ENCODE measurements at places on chromosomes 2 and 18. TPM values are rescaled to one million over a fixed set of nuclear protein-coding genes. Genes with fewer than 3 reads are reported as not detected.

ACVR1 gene
- total RNA-seq: 19.0 TPM

SPR gene
- 8.4 TPM for total RNA-seq

DQX1 gene
- total RNA-seq: 0.45 TPM

GRCh38 chr2:240374085-240374907 is 61.2 kb upstream of the GPC1 start:
- no peaks in the 10 kb centered on the region for H3K4me1 ChIP-seq
- H3K4me3 ChIP-seq: no peak overlapping the region
- H3K36me3 ChIP-seq: no peaks in the 10 kb centered on the region
- H3K27me3 ChIP-seq: no peaks in the 10 kb centered on the region
- H3K27ac ChIP-seq: no peak overlapping the region
- no peak for DNase-seq

- no peaks in the 10 kb centered on the region for H3K36me3 ChIP-seq
- H3K4me1 ChIP-seq: no peaks in the 10 kb centered on the region
- no peak for DNase-seq
These were observed 412.1 kb downstream of the TSN start for GRCh38 chr2:122167515-122167914.

GRCh38 chr2:233531955-233532354 is 34.6 kb downstream of the USP40 start:
- H3K27ac ChIP-seq: no peak overlapping the region
- H3K36me3 ChIP-seq: peaks cover 11% of the 10 kb centered on the region
- no peak for DNase-seq
- no peaks in the 10 kb centered on the region for H3K4me1 ChIP-seq
- H3K4me3 ChIP-seq: no peak overlapping the region

GRCh38 chr18:78239090-78239457 is 740.5 kb upstream of the SALL3 start:
- no peak overlapping the region for H3K27ac ChIP-seq
- no peak overlapping the region for H3K4me3 ChIP-seq
- H3K27me3 ChIP-seq: no peaks in the 10 kb centered on the region
- no peaks in the 10 kb centered on the region for H3K4me1 ChIP-seq
- no peaks in the 10 kb centered on the region for H3K36me3 ChIP-seq

GRCh38 chr2:73995810-73996209 is 11.1 kb downstream of the TET3 start:
- no peak overlapping the region for H3K4me3 ChIP-seq
- H3K27me3 ChIP-seq: no peaks in the 10 kb centered on the region
- H3K36me3 ChIP-seq: peaks cover 29% of the 10 kb centered on the region
- peaks cover 81% of the 10 kb centered on the region for H3K4me1 ChIP-seq

GRCh38 chr2:144385381-144385780 is 134.5 kb downstream of the ZEB2 start:
- peaks cover 19% of the 10 kb centered on the region for H3K4me1 ChIP-seq
- H3K4me3 ChIP-seq: no peak overlapping the region
- peaks cover 3% of the 10 kb centered on the region for H3K27me3 ChIP-seq
- no peak overlapping the region for H3K27ac ChIP-seq
- peaks cover 1% of the 10 kb centered on the region for H3K36me3 ChIP-seq

DNA sequence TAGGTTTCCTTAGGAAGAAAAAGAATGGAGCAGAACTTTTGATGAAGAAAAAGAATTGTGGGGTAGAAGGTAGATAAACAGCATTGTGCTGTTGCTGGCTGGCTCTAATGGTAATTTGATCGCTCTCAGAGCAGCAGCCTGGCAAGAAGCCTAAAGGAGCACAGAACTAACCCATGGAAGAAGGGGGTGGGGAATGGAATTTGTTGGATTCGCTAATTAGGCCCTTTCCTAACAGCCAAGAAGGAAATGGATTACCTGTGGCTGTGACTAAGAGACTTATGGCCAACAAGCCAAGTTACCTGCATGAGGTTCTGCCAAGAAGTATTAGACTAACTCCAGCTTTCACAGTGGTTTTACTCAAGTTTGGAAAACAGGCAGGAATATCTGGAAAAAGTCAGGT is 210.6 kb downstream of the IKZF2 start:
- no peak overlapping the region for H3K27ac ChIP-seq
- H3K27me3 ChIP-seq: peaks cover 1% of the 10 kb centered on the region
- H3K36me3 ChIP-seq: no peaks in the 10 kb centered on the region
- no peak for DNase-seq
